Natural killer cell (primary cell): ENCODE measurements at places on chromosomes 16 and 17.

DNA sequence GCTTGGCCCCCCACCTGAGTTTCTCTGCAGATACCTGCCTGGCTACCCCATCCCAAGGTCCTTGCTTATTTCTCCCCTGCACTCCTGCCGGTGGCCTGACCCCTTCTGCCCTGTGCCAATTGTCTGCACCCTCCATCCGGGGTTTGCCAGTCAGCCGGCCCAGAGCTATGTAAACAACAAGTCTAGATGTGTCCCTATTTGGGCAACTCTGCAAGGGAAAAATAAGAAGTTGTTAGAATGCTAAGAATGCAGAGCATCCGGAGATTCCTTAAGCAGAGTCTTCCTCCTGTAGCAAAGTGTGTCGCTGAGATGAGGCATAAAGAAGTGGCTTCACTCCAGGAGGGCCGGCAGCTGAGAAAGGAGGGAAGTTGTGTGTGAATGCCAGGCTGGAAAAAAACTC is 46.6 kb downstream of the RGS9 start:
- no peak for DNase-seq

DNA sequence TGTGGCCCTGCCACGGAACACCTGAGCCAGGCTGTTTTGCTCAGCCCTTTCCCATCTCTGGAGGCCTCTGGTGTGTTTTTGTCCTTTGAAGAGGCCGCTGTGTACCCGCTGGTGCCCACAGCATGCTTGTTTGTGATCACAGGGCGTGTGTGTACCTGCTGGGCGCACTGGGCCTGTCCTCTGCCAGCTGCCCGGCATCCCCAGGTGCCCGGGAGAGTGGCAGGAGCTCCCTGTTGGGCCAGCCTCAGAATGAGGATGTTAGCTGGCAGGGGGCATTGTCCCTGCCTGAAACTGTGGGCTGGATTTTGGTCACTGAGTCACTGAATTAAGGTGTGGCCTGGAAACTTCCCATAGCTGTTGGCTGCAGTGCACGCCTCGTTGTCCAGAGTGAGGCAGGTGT is 31.1 kb downstream of the BAIAP2 start:
- no peak for DNase-seq

- no peak for DNase-seq
Observed at GRCh38 chr17:67044016-67044772, at the start of gene CACNG1. Gene CACNG1 (plus strand): TSS chr17:67044554. CDS start chr17:67044661, 107 bp downstream.

DNA sequence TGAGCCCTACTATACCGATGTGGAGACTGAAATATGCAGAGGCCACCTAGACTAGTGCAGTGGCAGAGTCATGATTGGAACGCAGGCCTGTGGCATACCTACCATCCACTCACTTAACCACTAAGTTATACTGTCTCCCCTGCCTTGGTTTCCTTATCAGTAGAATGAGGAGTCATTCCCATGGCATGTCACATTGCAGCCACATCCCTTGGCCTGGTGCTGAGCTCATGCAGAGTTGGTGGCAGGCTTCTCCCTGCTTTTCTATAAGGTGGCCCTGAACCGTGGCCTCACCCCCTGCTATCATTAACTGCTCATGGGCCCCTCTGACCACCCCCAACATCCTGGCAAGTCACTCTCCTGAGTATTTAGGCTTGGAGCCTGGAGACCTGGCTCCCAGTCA is 212.5 kb downstream of the KATNIP start:
- DNase-seq, result no peak

GRCh38 chr16:31532896-31533295 is 5.2 kb downstream of the AHSP start:
- DNase-seq, result no peak

DNA sequence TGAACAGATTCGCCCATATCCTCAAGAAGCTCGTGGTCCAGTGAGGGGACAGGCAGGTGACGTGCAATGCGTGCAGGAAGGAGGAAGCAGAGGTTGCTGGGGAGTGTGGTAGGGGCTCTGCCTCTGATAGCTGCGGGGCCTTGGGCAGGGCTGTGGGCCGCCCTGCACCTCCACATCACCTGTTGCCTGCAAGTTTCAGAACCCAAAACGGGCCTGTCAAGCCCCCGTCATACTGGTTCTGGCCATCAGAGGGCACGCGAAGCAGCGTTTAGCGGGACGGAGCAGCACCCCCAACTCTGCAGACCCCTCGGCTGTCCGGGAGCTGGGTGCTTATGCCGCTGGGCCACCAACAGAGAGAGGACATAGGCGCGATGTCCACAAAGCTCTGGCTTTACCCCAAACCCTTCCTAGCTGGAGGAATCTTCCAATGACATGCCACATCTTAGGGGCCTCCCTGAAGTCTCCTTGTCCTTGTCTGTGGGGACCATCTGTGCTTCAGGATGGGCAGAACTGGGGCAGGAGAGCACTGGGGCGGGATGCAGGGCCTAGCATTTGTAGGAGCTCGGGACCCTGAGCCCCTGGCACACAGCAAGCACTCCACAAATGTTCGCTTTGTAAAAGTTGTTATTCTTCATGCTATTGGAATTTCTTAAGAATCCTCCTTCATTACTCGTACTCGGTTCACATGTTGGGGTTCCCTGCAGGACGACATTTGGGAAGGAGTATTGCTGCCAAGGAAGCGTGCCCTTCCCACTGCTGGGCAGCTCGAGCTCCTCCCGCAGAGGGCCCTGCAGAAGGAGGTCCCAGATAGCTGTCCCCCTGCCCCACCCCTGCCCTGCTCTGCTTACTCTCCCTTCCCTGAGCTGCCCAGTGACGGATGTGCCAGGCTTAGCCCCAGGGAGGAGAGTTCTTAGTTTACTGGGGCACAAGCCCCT is 64.3 kb downstream of the CNGB1 start:
- DNase-seq, result no peak

DNA sequence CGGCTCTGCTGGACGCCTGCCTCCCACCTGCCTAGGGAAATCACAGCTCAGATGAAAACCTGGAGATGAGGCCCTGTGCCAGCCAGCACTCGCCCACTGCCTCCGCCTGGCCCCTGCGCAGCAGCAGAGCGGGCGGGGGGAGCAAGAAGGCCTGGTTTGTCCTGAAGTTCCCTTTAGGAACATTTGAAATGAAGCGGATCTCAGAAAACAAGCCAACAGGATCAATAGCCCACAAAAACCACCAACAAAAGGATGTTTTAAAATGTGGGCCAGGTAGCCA is 48.0 kb downstream of the RBFOX3 start:
- no peak for DNase-seq

- peak; percentile 53 for DNase-seq
Observed at GRCh38 chr16:30551781-30552180, 6.4 kb downstream of the ZNF764 start.

- DNase-seq, result peak; percentile 80
Observed at GRCh38 chr16:30377812-30378235, 3.2 kb downstream of the MYL11 start.

GRCh38 chr16:24807301-24807700 is 38.5 kb upstream of the SLC5A11 start:
- DNase-seq, result no peak
